ENCODE measurements at places on chromosomes 6 and 20.

- no peak for DNase-seq
These were observed 109.7 kb upstream of the GMDS start for GRCh38 chr6:2355150-2355549.

- no peak for DNase-seq
These were observed 159.6 kb upstream of the PMEPA1 start for GRCh38 chr20:57869291-57869950.

- no peak for DNase-seq
These were observed 40.8 kb upstream of the TIAM2 start for GRCh38 chr6:154954347-154954746.

DNA sequence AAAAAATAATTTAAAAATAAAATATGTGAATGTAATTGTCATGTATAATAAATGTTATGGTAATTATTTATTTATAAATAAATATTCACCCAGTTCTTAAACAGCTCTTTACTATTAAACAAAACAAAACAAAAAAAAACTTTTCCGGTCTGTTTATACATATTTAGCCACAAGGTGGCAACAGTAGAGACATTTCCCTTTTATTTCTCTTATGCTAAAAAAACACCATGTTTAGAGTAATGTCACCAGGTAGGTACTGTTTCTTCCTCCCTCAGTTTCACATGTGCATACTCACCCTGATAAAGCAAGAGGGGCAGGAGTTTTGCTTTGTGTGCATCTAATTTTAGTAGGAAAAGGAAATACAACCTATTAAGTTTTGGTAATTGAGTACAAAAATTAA is 610.4 kb upstream of the IMPG1 start:
- DNase-seq, result peak; percentile 1

- no peak for DNase-seq
These were observed 584.1 kb upstream of the FLRT3 start for GRCh38 chr20:14921513-14921912.

DNA sequence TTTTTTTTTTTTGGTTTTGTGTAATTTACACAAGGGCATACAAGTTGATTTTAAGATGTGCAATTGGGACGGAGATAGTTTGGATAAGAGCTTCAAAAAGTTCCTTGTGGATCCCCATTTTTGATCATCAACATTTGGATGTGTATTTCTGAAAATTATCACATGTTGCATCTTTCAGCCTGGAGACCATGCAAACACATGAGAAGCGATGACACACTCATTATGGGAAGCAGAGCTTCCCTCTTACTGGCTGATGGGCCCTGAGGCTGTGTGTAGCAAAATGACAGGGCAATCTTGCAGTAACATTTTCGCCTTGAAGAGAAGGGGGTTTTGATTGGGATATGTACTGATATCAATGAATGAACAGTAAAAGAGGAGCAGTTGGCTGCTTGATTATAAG is 22.0 kb upstream of the RIPK1 start:
- DNase-seq, result no peak

- no peak for DNase-seq
These were observed 212.3 kb downstream of the ERMARD start for GRCh38 chr6:169963581-169964297.

DNA sequence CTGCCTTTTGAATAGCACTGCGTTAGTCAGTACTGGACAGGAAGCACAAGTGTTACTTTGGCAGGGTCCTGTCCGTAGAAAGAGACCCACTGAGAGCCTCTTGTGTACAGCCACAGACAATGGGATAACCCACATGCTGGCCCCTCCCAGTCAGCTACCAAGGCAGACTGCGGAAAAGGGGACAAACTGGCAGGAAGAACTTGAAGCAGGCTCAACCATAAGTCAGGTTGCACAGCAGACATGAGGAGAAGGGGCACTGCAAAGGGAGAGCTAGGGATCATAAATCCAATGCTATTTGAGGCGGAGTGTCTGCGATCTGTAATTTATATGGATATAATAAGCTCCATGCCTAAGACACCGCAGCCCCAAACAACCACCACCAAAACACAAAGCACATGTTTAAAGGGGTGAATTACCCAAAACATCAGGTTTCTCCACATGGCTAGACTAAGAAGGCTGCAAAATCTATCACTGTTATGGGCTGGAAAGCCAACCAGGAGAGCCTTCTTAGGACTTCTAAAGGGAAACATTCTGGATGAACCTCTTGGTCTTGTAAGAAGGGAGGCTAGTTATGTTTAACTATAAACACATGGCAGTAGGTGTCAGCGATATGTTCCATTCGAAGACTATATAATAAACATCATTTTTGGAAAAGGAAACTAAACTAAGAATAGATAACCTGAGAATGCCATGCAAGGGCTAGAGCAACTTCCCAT is 141.7 kb downstream of the BACH2 start:
- no peak for DNase-seq

GRCh38 chr6:2547355-2547754 is 203.4 kb downstream of the MYLK4 start:
- DNase-seq, result no peak

DNA sequence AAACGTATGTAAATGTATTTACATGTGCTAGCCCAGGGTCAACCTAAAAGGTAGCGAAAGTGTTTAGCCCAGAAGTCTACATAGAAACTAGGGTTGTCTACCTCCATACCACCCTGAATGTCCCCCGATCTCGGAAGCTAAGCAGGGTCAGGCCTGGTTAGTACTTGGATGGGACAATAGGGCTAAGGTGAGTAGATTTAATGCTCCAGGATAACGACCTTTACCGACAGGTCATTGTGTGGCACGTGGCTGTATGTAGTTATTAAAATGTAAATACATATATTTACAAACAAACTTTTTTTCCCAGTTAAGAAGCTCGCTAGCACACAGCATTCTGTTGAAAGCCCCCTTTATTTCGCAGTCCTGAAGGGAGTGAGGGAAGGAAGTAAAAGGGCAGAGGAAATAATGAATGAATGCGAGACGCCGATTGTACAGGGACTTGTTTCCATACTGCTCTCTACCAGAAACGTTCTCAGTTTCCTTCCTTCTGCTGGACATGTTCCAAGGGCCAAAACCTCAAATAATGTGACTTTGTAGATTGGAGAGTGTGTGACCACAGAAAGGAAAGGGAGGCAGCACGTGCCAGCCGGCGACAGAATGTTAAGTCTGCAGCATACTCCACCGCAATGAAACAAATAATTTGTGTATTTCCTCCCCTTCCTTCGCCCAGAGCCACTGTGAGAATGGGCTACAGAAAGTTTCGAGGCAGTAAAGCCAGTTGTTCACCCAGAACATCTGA is 612 bp downstream of the ADAT2 start:
- DNase-seq, result peak; percentile 35

- no peak for DNase-seq
These were observed 87.2 kb downstream of the SLX4IP start for GRCh38 chr20:10522328-10522727.

- no peak for DNase-seq
These were observed 94.0 kb downstream of the TMEM170B start for GRCh38 chr6:11631539-11631938.

DNA sequence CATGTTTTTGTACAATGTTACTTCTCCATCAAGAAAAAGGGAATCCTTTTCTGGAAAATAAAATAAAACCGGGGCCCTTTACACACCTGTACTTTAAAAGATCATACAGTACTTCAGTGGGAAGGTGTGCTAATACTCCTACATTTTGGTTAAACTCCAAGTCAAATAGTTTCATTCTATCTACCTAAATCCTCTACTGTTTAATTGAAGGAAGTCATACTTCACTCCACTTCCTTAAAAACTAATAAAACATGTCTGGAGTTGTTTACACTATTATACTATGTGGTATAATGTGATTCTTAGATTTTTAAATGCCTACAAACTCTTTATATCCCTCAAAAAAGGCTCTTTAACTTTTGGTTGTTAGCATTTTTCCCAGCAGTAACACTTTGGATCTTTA is 18.6 kb upstream of the HBS1L start:
- no peak for DNase-seq

GRCh38 chr6:160692369-160692959 is 9.6 kb upstream of the PLG start:
- DNase-seq, result no peak

DNA sequence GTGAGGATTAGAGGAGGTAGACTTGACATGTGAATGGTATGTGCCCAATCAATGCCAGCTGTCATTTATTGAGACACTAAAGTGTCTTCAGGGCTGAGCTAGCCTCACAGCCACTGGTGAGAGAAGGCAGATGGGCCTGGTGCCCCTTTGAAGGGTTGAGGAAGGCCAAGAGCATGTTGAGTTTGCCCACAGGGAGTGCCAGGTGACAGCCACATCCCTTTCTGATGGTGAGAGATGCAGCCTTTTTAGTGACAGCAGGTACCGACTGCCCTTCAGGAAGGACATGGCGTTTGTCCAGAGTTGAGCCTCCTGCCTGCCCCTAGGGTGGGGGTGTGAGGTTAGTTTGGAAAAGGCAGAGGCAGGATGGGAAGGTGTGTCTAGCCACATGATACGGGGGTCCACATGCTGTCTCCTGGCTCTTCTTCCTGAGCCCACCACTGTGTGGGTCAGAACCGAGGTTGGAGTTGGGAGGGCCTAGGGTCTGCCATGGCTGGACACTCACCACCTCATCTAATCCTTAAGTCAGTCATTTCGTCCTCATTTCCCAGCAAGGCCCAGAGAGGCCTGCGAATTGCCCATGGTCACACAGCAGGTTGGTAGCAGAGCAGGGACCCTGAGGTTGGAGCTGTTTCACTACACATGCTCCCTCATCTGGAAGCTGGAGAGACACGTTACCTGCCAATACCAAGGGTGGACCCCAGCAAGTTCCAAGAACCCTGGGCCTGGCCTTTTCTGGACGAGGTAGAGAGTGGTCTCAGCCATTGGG is 32.5 kb downstream of the SPDEF start:
- DNase-seq, result no peak

DNA sequence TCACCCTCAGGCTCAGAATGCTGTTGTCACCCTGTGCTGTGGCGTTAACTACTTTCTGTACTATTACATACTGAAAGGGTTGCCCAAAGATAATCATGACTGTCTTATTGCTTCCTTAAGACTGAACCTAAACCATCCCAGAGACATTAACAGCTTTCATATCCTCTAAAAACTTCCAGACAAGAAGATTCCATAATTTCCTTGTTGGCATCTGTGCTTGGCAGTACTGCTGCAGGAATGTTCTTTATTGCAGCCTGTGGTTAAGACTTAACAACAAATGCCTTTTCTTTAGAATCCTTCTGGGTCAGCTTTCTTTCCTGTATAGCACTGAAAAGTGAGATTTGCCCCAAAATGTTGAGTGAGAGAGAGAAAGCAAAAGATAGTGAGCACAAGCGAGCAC is 109.7 kb downstream of the GJA10 start:
- no peak for DNase-seq

DNA sequence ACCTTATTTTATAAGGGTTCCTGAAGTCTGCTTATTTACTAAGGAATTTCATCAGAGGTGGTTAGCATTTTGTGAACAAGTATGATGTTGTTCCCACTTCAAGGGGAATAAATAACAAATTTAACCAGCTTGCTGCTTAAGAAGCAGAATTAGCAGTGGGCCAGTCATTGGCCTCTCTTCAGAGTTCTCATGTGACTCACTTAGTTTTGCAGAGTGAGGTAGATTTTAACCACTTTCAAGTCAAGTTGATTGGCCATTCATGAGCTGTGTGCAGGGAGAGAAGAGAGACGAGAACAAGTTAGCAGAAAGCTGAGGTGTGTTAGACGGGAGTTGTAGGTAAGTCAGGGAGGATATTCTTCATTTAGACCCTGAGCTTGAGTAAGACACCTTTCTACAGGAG is 18.1 kb downstream of the TOP1 start:
- peak; percentile 15 for DNase-seq

DNA sequence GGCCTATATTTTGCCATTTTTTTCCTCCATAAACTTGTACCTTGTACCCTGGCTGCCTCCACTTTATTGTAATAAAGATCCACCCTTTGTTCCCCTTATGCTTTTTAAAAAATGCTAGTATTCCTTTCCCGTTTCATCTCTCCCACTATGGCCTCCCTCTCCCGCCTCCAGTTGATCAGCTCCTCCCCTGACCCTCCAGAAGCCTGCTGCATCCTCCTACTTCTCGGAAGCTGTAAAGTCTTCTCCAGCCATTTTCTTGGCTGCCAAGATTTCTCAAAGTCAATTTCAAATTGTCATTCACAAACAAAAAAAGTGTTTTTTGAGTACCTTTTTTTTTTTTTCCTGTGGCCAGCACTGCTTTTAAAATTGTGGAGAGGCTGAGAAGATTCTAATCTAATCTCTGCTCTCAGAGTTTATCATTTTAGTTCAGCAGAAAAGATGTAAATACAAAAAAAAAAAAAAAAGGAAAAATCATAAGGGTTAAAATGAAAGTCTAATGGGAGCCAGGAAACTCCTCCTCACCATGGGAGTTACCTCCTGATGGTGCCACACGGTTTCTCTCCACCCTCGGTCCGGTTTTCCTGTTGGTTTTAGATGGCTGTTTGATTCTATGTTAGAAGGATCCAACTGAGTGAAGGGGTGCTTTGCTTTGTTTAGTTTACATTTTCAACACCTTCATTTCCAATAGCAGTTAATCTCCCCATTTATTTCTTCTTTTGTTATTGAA is 103.0 kb upstream of the KCNK16 start:
- DNase-seq, result no peak

DNA sequence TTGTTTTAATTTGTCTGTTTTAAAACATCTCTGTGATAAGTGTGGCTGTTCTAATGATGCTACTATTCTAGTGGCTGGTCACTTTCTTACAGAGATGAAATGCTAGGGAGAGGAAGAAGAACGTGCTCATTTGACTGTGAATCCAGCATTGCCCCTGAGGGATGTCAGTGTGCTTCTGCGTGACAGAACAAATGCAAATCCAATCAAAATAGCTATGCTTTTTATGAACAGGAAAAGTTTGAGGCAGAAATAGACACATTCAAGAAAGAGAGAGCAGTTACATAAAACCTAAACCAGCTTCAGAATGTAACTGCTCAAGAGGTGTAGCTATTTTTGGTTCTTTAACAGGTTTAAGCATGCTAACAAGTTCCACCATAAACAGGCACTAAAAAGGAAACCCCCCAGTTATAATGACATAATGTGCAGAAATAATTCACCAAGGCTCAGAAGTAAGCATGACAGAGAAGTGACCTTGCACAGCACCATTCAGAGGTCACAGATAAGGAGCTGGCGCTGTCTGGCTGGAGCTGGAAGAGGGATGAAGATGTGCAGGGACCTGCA is 385.3 kb downstream of the EPM2A start:
- no peak for DNase-seq

GRCh38 chr6:111211411-111212030 is 124.2 kb downstream of the SLC16A10 start:
- no peak for DNase-seq

DNA sequence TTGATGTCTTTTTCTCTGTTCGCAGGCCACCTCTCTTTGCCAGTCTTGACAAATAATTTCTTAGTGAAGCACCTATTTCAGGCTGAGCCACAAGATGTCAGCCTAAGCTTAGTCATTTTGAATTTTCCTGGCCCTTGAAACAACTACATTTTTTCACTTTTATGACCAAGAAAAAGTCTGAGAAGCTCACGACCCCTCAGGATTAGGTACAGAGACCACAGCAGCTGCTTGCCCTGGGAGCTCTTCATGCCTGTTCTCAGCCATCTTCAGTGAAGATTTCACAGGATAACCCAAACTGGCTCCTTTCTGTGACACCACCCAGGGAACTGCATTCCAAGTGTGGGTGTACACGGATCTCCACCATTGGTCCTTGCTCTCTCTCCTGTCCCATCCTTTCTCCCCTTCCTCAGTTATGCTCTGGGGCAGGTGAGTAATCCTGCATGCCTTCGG is 38.4 kb upstream of the SPTLC3 start:
- peak; percentile 68 for DNase-seq

GRCh38 chr20:59268870-59269269 is 31.5 kb upstream of the EDN3 start:
- no peak for DNase-seq

- DNase-seq, result no peak
These were observed 6.7 kb upstream of the BEND3 start for GRCh38 chr6:107121964-107122495.
